NB4 (cell line): ENCODE measurements at places on chromosomes 4 and X.

DNA sequence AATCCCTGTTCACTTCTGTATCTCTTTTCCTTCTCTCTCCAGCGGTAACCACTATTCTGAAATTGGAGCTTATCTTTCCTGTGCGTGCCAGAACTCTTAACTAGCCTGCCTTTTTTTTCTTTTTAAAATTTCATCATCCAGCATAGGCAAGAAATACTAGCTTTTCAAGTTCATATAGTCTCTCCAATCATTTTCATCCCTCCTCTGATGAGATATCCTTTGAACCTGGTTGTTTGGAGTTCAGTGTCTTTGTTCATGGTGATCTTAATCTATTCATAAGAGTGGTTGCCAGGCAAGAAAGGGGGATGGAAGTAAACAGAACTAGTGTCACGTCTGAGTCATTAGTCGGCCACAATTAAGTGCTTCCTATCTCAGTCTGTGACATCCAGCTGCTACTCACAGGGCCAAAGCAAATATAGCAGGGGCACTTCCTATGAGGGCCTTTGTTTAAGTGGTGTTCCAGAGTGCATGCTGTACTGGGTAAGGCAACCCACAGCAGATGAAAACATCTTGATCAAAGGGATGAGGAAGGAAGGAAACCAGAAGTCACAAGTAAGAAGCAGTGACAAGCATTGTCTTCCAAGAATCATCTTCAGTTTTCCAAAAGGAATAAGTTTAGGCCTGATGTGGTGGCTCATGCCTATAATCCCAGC is 56.4 kb upstream of the XIAP start:
- peak; percentile 65 for DNase-seq

- peak; percentile 86 for DNase-seq
Observed at GRCh38 chr4:2932951-2933565, 30.1 kb downstream of the NOP14 start.

DNA sequence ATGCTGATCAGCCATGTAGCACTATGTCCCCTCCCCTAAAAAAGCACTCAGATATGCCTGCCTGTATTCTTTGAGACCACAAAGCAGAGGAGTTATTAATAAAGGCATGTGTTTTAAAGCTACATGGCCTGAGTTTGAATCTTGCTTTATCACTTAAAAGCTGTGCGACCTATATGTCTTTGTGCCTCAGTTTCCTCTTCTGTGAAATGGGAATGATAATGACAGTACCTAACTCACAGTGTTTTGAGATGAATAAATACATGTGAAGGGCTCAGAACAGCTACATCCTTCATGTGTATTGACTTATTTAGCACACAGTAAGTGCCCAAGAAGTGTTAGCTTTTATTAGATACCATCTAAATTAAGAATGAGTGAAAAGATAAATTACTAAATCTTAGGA is 180.0 kb downstream of the WDFY3 start:
- DNase-seq = no peak

DNA sequence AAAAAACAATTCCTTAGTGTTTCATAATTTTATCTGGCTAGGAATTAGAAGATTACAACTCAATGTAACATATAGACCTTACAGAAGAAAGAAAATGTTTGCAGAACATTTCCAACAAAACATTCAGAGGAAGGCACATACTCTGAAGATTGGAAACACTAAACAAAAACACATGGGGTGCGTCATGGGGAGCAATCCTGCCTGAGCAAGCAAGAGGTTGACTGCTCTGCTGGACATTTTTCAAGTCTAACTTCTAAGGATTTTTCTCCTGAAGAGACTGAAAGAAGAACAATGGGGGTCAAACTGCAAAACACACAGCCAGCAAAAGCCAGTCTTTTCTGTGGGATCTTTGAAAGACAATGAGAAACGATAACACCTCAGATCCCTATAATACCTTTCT is 182.8 kb downstream of the GUCY2F start:
- DNase-seq = no peak

- no peak for DNase-seq
Observed at GRCh38 chrX:105821471-105822121, 743 bp upstream of the NRK start.

- no peak for DNase-seq
Observed at GRCh38 chrX:150975655-150976390, 7.3 kb upstream of the HMGB3 start.

DNA sequence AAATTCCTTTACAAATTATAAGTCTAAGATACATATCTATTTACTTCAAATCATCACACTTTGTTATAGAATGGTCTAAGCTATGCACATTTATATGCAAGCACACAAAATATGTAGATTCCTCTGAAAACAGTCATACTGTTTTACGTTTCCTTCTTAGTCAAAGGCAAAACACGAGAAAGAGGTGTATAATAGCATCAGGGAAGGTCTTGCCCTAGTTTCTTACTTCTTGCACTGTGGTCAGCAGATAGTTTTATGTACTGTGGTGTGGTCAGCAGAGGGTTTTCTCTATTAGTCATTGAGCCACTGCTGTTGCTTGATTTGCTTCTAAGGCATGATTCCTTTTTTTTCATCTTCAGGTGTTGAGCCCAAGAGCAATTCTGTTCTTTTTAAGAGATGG is 117.7 kb downstream of the ADAM29 start:
- no peak for DNase-seq

- no peak for DNase-seq
Observed at GRCh38 chr4:20297783-20298182, 46.1 kb downstream of the SLIT2 start.

DNA sequence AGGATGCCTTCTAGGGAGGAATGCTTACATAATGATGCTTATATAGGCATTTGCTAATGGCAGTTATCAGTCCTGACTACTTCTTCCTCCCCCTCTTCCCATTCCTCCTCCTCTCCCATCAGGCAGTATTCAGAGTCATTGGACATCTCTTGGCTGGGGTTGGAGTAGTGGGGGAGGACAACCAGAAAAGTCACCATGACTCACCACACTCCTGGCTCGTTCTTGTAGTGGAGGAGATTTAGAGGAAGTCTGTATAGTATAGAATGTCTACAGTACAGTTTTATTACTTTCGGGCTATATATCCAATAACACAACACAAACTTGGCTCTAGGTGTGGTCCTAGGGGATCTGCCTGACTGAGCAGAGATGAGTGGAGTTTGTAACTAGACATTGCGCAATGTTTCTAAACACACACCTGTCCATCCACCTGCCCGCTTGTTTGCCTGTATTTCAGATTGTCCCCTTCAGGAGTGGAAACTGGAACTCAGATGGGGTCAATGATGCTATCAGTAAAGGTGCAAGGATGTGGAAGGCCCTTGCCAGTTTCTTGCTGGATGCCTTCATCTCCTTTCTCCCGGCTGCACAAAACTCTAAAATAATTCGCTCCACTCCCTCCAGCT is 27.9 kb upstream of the KIAA1210 start:
- DNase-seq = peak; percentile 31

DNA sequence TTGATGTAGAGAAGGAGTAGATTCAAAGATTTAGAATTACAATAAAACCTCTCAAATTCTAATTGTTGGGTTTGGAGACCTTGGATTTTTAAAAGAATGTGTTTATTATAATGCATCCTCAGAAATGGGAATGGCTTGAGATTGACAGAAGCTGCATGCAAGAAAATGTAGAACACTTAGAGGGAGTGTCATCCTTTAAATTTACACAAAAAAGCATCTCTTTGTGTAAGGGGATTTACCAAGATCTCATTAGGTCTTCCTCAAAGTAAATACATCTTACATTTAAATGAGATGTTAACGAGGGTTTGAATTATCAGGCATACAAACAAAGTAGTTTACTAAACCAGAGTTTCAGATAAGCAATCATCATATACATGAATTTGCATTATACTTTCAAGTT is 615.0 kb downstream of the FAM133A start:
- DNase-seq = no peak

DNA sequence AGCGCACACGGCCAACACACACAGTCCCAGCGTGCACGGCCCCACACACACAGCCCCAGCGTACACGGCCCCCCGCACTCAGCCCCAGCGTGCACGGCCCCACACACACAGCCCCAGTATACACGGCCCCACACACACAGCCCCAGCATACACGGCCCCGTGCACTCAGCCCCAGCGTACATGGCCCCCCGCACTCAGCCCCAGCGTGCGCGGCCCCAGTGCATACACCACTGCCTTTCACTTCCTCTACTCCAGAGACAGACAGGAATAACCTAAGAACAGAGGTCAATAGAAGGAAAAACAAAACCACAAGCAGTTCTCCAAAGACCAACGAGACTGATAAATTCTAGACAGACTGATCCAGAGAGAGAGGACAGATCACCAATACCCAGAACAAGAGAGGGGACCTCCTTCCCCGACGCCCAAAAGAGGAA is 17.1 kb downstream of the GAK start:
- DNase-seq = peak; percentile 36

DNA sequence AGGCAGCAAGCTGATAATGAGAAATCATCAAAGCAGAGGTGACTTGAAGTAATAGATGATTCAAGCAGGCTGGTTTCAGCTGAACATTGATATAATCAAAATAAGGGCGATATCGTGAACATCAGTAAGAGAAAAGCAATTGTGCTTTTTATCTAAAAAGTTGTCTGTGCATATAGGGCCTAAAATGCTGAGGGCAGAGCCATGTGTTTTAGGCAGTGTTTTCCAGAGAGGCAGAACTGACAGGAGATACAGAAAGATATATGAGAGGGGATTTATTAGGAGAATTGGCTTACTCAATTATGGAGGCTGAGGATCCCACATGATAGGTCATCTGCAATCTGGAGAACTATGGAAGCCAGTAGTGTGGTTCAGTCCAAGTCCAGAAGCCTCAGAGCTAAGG is 136.5 kb upstream of the NPY2R start:
- DNase-seq = no peak

DNA sequence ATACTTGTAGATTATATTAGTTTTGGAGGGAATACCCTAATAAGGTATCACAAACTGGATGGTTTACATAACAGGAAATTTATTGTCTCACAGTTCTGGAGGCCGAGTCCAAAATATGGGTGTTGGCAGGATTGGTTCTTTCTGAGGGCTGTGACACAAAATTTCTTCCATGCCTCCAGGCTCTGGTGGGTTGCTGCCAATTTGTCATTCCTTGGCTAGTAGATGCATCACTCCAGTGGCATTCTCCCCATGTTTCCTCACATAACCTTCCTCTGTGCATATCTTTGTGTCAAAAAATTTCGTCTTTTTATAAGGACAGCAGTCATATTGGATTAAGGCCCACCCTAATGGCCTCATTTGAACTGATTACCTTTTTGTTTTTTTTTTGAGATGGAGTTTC is 49.3 kb downstream of the APELA start:
- DNase-seq = no peak

DNA sequence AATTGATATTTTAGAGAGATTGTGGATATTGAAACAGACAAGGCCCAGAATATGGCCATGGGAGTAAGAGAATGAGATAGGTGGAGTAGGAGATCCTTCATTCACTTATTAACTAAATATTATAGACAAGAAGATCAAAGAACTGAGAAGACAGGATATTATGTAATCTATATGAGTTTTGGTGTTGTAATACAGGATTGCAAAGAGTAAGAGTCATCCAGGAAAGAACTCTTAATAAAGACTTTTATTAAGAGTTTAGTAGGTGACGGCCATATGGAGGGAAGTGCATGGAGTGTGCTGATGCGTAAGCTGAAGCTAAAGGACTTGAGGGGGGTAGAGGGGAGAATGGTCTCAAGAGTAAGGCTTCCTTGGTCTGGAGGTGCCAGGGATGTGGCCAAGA is 153.7 kb downstream of the VEGFC start:
- peak; percentile 1 for DNase-seq

DNA sequence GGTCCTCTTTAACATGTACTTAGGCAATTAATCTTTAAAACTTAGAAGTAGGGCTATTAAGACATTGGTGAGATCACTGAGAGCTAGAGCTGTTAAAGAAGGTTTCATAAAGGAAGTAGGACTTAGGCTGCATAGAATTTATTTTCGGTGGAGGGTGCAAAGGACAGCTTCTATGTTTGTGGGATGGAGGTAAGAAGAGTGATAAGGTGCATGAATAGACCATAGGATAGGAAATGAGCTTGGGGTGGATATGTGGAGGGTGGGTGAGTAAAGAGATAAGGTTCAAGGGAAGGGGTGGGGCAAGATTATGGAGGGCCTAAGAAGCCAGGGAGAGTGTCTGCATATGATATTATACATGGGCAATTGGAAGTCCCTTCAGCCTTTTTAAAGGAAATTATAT is 15.9 kb downstream of the RTL9 start:
- no peak for DNase-seq

GRCh38 chr4:153824501-153824900 is 35.6 kb upstream of the SFRP2 start:
- DNase-seq = no peak

- no peak for DNase-seq
Observed at GRCh38 chr4:150211016-150211415, 132.8 kb downstream of the DCLK2 start.

DNA sequence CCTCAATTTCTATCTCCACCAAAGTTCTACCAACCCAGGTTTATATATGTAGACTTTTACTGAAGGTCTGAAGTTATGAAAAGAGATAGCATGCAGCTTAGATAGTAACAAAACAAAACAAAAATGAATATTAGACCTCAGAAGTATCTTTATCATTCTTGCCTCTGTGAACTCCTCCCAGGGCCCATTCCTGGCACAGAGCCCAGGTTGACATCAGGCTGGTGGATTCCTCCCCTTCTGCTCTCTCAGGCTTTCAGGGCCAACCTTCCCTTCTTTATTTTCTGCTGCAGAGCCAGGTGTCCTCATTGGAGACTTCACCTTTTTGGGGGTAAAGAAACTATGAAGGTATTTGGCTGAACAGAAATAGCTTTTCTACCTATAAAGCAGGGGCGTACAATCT is 112.8 kb upstream of the PITX2 start:
- DNase-seq = no peak

GRCh38 chr4:138789796-138790195 is 225.8 kb upstream of the NOCT start:
- DNase-seq = no peak

DNA sequence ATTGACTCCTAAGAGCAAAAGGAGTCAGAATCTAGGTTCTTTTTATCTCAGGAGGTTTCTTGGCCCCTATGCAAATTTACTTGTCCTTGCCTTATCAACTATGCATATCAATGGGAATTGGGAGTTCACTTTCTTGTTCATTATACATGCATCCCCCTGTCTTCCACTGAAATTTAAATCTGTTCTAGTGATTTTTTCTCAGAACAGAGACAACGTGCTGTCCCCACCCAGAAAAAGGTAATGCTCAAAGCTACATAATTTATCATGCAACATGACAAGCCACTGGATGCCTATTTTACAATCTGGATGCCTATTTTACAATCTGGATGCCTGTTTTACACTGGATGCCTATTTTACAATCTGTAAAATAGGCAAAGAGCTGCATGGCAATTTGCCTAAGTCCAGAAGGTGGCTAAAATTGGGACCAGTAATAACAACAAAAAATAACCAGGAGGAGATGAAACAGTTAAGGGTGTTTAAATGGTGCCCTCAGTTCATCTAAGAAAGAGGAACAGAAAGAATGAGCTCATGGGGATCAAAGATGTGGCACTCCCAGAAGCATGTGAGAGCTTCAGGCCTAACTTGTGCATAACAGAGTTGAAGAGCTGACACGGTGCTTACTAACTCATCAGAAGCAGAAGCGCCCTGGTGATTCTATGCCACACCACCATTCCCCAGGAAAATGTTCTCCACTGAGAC is 537.8 kb upstream of the BOD1L1 start:
- no peak for DNase-seq

GRCh38 chr4:159075531-159075932 is 27.3 kb upstream of the RAPGEF2 start:
- DNase-seq = no peak
